Cardiac muscle cell (in vitro differentiated cells and primary cell): ENCODE measurements at places on chromosomes 3 and 15. TPM values are rescaled to one million over a fixed set of nuclear protein-coding genes. Genes with fewer than 3 reads are reported as not detected.

Gene LTK
- 3.0 and 4.4 TPM in 2 replicates for polyA plus RNA-seq

Gene SYNM
- 2.3 and 5.4 TPM in 2 replicates for polyA plus RNA-seq

Gene CCNL1
- 87.6 and 101 TPM in 2 replicates for polyA plus RNA-seq

Gene MGLL
- 1.0 and 4.5 TPM in 2 replicates for polyA plus RNA-seq

Gene GOLGA8Q
- polyA plus RNA-seq = 0.48 TPM in 1 of 2 replicates, not detected in the other

Gene HESX1
- polyA plus RNA-seq = 7.0 and 12.2 TPM in 2 replicates

Gene TM4SF18
- not detected in 2 replicates for polyA plus RNA-seq

Gene SNTN
- not detected in 2 replicates for polyA plus RNA-seq

Gene ANKRD34C
- not detected in 2 replicates for polyA plus RNA-seq

- H3K36me3 ChIP-seq = no peaks in the 10 kb centered on the region
- no peak overlapping the region for H3K4me3 ChIP-seq
- H3K4me1 ChIP-seq = peaks cover 3% of the 10 kb centered on the region
- H3K27ac ChIP-seq = no peak overlapping the region
- DNase-seq = peak; percentile 59
Observed at GRCh38 chr3:138479438-138479863, 45.0 kb downstream of the ESYT3 start.

- no peaks in the 10 kb centered on the region for H3K27me3 ChIP-seq
- no peaks in the 10 kb centered on the region for H3K4me1 ChIP-seq
- H3K36me3 ChIP-seq = no peaks in the 10 kb centered on the region
Observed at GRCh38 chr15:58539548-58539947, 107.8 kb downstream of the LIPC start.

GRCh38 chr3:63124090-63124489 is 154.0 kb upstream of the SYNPR start:
- no peak for DNase-seq
- H3K4me1 ChIP-seq = peaks cover 5% of the 10 kb centered on the region
- no peaks in the 10 kb centered on the region for H3K27me3 ChIP-seq
- no peak overlapping the region for H3K4me3 ChIP-seq
- H3K27ac ChIP-seq = no peak overlapping the region

- no peak overlapping the region for H3K4me3 ChIP-seq
- no peaks in the 10 kb centered on the region for H3K27me3 ChIP-seq
- no peak overlapping the region for H3K27ac ChIP-seq
- no peaks in the 10 kb centered on the region for H3K36me3 ChIP-seq
- H3K4me1 ChIP-seq = no peaks in the 10 kb centered on the region
Observed at GRCh38 chr3:5583920-5584319, 396.4 kb downstream of the EDEM1 start.

DNA sequence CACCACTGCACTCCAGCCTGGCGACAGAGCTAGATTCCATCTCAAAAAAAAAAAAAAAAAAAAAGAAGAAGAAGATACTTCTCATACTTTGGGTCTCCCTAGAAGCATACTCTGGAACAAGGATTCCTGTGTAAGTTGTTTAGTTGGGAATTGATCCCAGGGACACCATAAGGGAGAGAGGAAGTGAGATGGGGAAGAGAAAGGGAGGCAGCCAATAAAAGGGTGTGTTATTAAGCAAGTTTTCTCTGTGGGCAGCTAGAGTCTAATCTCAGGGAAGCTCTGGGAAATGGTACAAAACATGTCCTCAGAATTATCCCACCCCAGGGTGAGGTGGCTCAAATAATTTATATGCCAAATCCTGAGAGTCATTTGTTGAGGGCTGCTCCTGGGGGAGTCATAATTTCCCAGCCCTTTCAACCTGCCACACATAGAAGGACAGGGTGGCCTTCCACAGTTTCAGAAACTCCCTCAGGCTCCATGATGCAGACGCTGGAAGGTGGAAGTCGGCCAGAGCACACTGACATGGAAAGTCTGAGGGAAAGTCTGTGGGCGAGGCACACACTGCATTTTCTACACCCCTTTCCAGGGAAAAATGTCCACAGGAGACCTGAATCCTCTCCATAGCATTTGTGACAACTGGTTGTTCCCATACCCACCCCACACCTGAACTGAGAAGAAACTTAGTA is 86.4 kb upstream of the SLC4A7 start:
- H3K27ac ChIP-seq = no peak overlapping the region
- no peaks in the 10 kb centered on the region for H3K36me3 ChIP-seq
- no peaks in the 10 kb centered on the region for H3K27me3 ChIP-seq
- no peak for DNase-seq
- no peak overlapping the region for H3K4me3 ChIP-seq

DNA sequence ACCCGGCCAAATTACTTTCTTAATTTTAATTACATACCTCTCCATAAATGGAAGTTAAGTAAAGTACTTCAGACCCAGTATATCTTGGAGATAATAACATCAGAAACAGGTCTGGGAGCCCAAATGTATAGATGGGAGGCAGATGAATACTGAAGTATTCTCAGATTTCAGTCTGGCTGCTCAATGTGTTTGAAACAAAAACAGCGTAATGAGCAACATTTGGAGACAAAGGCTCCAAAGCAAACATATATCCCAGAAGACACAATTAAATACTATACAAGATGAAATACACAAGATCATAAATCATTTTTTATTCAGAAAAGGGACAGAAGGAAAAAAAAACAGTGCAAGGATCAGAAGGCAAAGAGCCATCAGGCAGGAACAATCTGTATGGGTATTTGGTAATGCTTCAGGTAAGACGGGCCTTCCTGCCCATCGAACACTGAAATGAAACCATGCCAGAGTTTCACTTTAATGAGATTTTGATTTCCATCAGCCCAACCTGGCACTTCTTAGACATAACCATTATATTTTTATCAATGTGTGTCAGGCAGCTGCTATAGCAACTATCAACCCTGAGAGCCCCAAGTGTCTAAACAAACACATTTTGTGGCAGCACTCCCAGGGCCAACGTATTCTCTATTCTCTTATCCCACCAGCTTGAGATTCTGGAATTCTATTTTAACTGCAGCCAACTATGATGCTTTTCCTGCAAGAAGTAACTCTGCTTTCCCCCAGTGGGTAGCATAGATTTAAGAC is 210.8 kb downstream of the STT3B start:
- peaks cover 7% of the 10 kb centered on the region for H3K4me1 ChIP-seq
- no peaks in the 10 kb centered on the region for H3K27me3 ChIP-seq
- no peaks in the 10 kb centered on the region for H3K36me3 ChIP-seq
- H3K27ac ChIP-seq = no peak overlapping the region

- H3K27me3 ChIP-seq = no peaks in the 10 kb centered on the region
- H3K4me1 ChIP-seq = peaks cover 8% of the 10 kb centered on the region
- H3K4me3 ChIP-seq = no peak overlapping the region
- H3K36me3 ChIP-seq = no peaks in the 10 kb centered on the region
- no peak overlapping the region for H3K27ac ChIP-seq
Observed at GRCh38 chr3:168877899-168878298, 782.2 kb upstream of the GOLIM4 start.

- H3K27me3 ChIP-seq = peaks cover 16% of the 10 kb centered on the region
- no peaks in the 10 kb centered on the region for H3K36me3 ChIP-seq
- no peak overlapping the region for H3K4me3 ChIP-seq
- no peak for DNase-seq
- H3K27ac ChIP-seq = peak overlapping the region; percentile 66
- peaks cover 21% of the 10 kb centered on the region for H3K4me1 ChIP-seq
Observed at GRCh38 chr3:10602769-10603768, 97.7 kb upstream of the ATP2B2 start.

- no peak overlapping the region for H3K4me3 ChIP-seq
- no peaks in the 10 kb centered on the region for H3K4me1 ChIP-seq
- no peak for DNase-seq
- H3K27ac ChIP-seq = no peak overlapping the region
Observed at GRCh38 chr15:67700023-67700422, 125.3 kb upstream of the SKOR1 start.

DNA sequence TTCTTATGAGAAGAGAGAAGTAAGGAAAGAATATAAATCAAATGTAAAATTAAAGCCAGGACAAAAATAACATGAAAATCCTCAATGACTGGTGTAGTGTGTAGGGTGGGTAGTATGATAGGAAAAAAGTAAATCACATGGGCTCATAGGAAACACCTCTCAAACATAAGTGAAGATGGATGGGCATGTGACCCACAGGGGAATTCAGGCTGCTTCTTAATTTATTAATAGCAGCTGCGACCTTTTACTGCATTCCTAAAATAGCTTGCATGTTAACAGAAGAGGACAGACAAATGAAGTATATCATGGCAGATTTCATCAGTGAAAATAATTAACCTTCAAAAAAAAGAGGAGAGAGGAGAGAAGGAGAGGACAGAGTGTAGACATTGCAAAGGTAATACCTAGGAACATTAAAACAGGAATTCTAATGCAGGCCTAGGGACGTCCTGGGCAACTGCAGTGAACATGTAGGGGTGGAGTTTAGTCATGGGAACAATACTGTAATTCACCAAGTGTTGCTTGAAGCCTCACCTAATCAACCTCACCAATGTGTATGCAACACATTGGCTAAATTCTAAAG is 132.9 kb downstream of the KCNMB2 start:
- no peaks in the 10 kb centered on the region for H3K27me3 ChIP-seq
- DNase-seq = peak; percentile 59
- no peak overlapping the region for H3K4me3 ChIP-seq
- peaks cover 48% of the 10 kb centered on the region for H3K4me1 ChIP-seq
- no peaks in the 10 kb centered on the region for H3K36me3 ChIP-seq
- peak overlapping the region; percentile 61 for H3K27ac ChIP-seq

GRCh38 chr15:43527016-43527801 is 9.8 kb downstream of the MAP1A start:
- H3K27me3 ChIP-seq = no peaks in the 10 kb centered on the region
- peaks cover 3% of the 10 kb centered on the region for H3K36me3 ChIP-seq
- H3K27ac ChIP-seq = no peak overlapping the region
- no peak overlapping the region for H3K4me3 ChIP-seq
- H3K4me1 ChIP-seq = no peaks in the 10 kb centered on the region
- DNase-seq = no peak

GRCh38 chr15:70048578-70049514 is 48.9 kb downstream of the TLE3 start:
- no peak for DNase-seq
- no peak overlapping the region for H3K4me3 ChIP-seq
- H3K36me3 ChIP-seq = peaks cover 13% of the 10 kb centered on the region

DNA sequence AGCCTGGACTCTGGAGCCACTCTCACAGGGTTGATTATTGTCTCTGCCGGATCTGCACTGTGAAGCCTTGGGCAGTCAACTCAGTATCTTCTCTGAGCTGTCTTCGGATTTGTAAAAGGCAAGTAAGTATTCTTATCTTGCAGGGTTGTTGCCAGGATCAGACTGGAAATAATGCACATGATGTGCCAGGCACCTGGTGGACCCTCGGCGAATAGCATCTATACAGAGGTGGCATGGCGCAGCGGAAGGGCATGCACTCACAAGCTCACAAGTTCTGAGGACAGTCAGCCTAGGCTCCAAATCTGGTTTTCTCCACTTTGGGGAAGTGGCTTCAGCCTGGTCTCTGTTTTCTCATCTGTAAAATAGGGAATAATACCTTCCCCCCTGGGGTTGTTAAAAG is 113.9 kb downstream of the SRGAP3 start:
- H3K36me3 ChIP-seq = no peaks in the 10 kb centered on the region
- H3K4me1 ChIP-seq = no peaks in the 10 kb centered on the region
- H3K4me3 ChIP-seq = no peak overlapping the region
- peaks cover 30% of the 10 kb centered on the region for H3K27me3 ChIP-seq
- H3K27ac ChIP-seq = no peak overlapping the region

- H3K36me3 ChIP-seq = no peaks in the 10 kb centered on the region
- H3K4me1 ChIP-seq = no peaks in the 10 kb centered on the region
- DNase-seq = no peak
- no peaks in the 10 kb centered on the region for H3K27me3 ChIP-seq
- H3K4me3 ChIP-seq = no peak overlapping the region
Observed at GRCh38 chr15:62103431-62103830, 36.7 kb downstream of the C2CD4A start.

- no peaks in the 10 kb centered on the region for H3K4me1 ChIP-seq
- no peak overlapping the region for H3K27ac ChIP-seq
Observed at GRCh38 chr3:144809380-144809779, 837.8 kb downstream of the DIPK2A start.

- H3K4me1 ChIP-seq = peaks cover 11% of the 10 kb centered on the region
- no peaks in the 10 kb centered on the region for H3K27me3 ChIP-seq
- peak overlapping the region; percentile 80 for H3K27ac ChIP-seq
- DNase-seq = peak; percentile 74
- no peak overlapping the region for H3K4me3 ChIP-seq
Observed at GRCh38 chr15:74531144-74531811, 9.7 kb upstream of the ARID3B start.

DNA sequence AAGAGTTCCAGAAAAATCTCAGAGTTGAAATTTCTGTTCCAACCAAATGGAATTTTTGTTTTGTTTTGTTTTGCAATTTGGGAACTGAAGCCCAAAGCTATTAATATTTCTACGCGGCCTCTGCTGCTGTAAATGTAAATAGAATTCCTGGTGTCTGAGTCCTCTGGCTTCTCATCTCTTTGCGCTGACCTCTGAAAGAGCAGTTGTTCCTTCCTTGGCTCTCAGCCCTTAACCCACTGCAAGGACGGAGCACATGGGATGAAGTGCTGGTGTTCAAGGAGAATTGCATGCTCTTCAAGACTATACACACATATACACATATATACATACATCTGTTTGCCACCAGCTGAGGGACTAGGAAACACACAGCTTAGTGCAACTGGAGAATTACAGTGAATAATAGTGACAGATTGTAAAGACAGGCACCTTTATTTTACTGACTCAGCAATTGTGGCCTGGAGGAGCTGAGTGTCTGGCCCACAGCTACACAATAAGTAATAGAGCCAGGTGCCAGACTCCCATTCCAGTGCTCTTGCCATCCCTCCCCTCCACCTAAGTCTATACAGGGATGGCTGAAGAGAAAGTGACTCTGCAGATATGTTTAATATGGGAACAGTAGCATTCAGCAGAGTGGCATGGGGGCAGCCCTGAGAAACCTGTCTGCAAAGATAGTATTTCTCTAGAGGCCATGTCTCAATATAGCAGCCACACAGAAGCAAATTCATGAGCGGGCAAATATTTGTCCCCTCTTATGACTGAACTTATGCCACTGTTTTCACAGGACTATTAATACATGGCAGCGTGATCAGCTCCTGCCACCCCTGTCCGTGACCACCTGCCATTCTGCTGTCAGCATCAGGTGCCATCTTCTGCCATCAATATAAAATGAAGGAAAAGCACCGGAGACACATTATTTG is 42.3 kb downstream of the NEK10 start:
- H3K27me3 ChIP-seq = no peaks in the 10 kb centered on the region
- H3K36me3 ChIP-seq = no peaks in the 10 kb centered on the region
- DNase-seq = peak; percentile 85
- no peaks in the 10 kb centered on the region for H3K4me1 ChIP-seq

DNA sequence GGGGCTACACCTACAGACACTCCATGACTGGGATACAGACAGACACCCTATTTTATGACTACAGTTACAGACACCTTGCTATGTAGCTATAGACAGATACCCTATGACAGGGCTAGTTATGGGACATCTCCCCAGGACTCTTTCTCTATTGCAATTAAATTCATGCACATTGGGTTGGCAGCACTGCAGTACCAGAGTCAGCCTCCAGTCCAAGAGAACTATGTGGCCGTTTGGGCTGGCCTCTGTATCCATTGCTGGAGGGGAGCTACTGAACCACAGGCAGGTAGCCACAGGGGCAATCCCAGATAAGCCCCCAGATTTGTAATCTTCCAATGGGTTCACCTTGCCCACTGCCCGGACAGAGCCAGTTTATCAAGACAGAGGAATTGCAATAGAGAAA is 108.4 kb upstream of the SPATA16 start:
- H3K4me1 ChIP-seq = no peaks in the 10 kb centered on the region
- DNase-seq = no peak
- no peaks in the 10 kb centered on the region for H3K36me3 ChIP-seq
- H3K27me3 ChIP-seq = no peaks in the 10 kb centered on the region
- H3K27ac ChIP-seq = no peak overlapping the region

GRCh38 chr3:25155652-25156471 is 272.2 kb upstream of the RARB start:
- H3K4me3 ChIP-seq = no peak overlapping the region

GRCh38 chr3:179324270-179324754 is 1.5 kb downstream of the ZNF639 start:
- peak overlapping the region; percentile 95 for H3K27ac ChIP-seq
- DNase-seq = no peak
- H3K4me3 ChIP-seq = peak overlapping the region; percentile 74
- H3K27me3 ChIP-seq = no peaks in the 10 kb centered on the region
- H3K36me3 ChIP-seq = peaks cover 27% of the 10 kb centered on the region
